ENCODE measurements at places on chromosomes 2 and 18. TPM values are rescaled to one million over a fixed set of nuclear protein-coding genes. Genes with fewer than 3 reads are reported as not detected.

DNA sequence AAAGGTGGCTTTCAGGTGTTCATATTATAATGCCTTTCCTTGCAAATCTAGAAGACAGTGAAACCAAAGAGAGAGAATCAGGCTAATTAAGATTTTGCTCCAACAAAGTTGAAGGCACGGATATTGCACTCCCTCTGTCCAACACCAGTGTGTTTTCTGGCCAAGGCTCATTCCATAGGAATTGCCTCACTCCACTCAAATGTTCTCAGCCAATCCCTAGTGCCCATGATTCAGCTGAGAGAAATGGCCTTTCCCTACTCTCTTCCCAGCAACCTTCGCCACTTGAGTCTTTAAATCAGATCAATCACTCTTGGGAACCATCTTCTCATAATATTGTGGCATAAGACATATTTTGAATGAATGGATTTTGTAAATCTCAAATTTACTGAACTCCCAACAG lies 768.2 kb upstream of the ACVR2A start:
- DNase-seq: no peak
- no peaks in the 10 kb centered on the region for H3K36me3 ChIP-seq
- no peak overlapping the region for H3K27ac ChIP-seq
- H3K4me3 ChIP-seq: no peak overlapping the region

GRCh38 chr2:27489118-27489497 lies 435 bp downstream of the IFT172 start:
- H3K4me3 ChIP-seq: peak overlapping the region; percentile 87
- H3K27ac ChIP-seq: 0 out of 2 replicates have a peak overlapping the region, but pooled peaks have one; percentile 6
- H3K4me1 ChIP-seq: no peaks in the 10 kb centered on the region
- H3K36me3 ChIP-seq: no peaks in the 10 kb centered on the region

DNA sequence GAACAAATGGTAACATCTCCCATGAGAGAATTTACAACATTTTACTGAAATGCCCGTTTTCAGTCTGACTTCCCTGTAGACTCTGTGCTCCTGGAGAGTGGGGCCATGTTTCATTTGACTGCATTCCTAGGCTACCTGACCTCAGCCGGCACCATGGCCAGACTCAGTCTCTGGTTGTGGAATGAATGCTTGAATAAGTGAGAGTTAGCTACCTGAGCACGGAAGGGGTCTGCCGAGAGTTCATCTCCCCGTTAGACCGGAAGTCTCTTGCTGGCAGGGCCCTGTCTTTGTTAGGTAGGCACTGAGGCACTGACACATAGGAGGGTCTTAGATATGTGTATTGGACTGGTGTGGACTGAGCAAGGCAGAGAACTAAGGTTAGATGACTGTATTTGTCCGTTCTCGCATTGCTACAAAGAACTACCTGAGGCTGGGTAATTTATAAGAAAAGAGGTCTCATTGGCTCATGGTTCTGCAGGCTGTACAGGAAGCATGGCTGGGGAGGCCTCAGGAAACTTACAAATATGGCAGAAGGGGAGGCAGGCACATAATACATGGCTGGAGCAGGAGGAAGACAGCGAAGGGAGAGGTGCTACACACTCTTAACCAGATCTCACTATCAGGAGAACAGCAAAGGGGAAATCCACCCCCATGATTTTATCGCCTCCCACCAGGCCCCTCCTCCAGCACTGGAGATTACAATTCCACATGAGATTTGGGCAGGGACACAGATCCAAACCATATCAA lies 271.2 kb downstream of the GLI2 start:
- peaks cover 4% of the 10 kb centered on the region for H3K27me3 ChIP-seq
- DNase-seq: no peak
- no peak overlapping the region for H3K27ac ChIP-seq
- H3K36me3 ChIP-seq: no peaks in the 10 kb centered on the region
- no peak overlapping the region for H3K4me3 ChIP-seq

- H3K4me1 ChIP-seq: no peaks in the 10 kb centered on the region
- no peak overlapping the region for H3K27ac ChIP-seq
- no peaks in the 10 kb centered on the region for H3K27me3 ChIP-seq
These were observed 33.3 kb upstream of the LGALSL start for GRCh38 chr2:64420677-64421076.

DNA sequence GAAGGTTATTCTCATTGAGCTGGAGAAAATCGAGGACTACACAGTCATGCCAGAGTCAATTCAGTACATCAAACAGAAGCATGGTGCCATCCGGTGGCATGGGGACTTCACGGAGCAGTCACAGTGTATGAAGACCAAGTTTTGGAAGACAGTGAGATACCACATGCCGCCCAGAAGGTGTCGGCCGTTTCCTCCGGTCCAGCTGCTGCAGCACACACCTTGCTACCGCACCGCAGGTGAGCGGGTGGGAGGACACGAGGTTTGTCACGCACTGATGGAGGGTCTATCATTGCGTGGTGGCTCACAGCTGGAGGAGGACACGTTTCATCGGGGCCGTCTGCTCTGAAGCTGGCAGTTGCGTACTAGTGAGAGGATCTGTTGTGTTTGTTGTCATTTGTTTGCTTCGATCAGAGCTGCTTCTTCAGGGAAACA lies 48.2 kb downstream of the IL1RL2 start:
- no peak overlapping the region for H3K4me3 ChIP-seq
- H3K27ac ChIP-seq: no peak overlapping the region
- no peaks in the 10 kb centered on the region for H3K27me3 ChIP-seq
- DNase-seq: peak; percentile 34

- H3K36me3 ChIP-seq: no peaks in the 10 kb centered on the region
- no peak overlapping the region for H3K27ac ChIP-seq
- no peaks in the 10 kb centered on the region for H3K4me1 ChIP-seq
- no peak overlapping the region for H3K4me3 ChIP-seq
- no peaks in the 10 kb centered on the region for H3K27me3 ChIP-seq
- no peak for DNase-seq
These were observed 129.2 kb downstream of the MYO1B start for GRCh38 chr2:191374366-191374765.

- H3K36me3 ChIP-seq: peaks cover 18% of the 10 kb centered on the region
- DNase-seq: no peak
These were observed 112.3 kb downstream of the RAB3GAP1 start for GRCh38 chr2:135164431-135164830.

DNA sequence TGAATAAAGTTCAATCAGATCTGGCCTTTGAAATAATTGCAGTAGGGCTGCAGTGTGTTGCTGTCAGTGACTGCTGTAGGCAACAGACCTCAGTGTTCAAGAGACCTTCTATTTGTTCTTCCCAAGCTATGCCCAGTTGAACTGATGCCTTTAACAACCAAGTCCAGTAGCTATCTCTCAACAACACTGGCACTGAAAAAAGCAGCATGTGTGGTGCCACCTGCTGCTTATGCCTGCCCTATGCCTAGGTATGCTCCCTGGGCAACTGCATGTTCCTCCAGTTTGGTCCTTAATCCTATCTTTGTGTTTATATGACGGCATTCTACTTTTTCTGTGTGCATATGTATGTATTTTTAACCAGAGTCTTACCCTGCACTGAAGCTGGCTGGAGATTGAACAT lies 523.9 kb upstream of the MEX3C start:
- H3K27me3 ChIP-seq: no peaks in the 10 kb centered on the region
- no peaks in the 10 kb centered on the region for H3K4me1 ChIP-seq
- no peak for DNase-seq
- H3K36me3 ChIP-seq: no peaks in the 10 kb centered on the region
- no peak overlapping the region for H3K27ac ChIP-seq

- no peak overlapping the region for H3K27ac ChIP-seq
- no peak overlapping the region for H3K4me3 ChIP-seq
- no peak for DNase-seq
- H3K27me3 ChIP-seq: no peaks in the 10 kb centered on the region
- H3K36me3 ChIP-seq: no peaks in the 10 kb centered on the region
- no peaks in the 10 kb centered on the region for H3K4me1 ChIP-seq
These were observed 22.3 kb upstream of the SERPINB5 start for GRCh38 chr18:63454497-63454896.

- no peaks in the 10 kb centered on the region for H3K27me3 ChIP-seq
- H3K27ac ChIP-seq: peak within 1 kb of the TSS; percentile 94
- peak within 1 kb of the TSS; percentile 83 for H3K4me3 ChIP-seq
- DNase-seq: no peak
These were observed at the start of gene IMPA2 for GRCh38 chr18:11981192-11981542. Gene IMPA2, plus strand, starts transcription at chr18:11981507. Its CDS starts 163 bp downstream, at chr18:11981670.

- DNase-seq: no peak
- H3K4me1 ChIP-seq: no peaks in the 10 kb centered on the region
- no peak overlapping the region for H3K27ac ChIP-seq
- peaks cover 1% of the 10 kb centered on the region for H3K27me3 ChIP-seq
- no peaks in the 10 kb centered on the region for H3K36me3 ChIP-seq
- no peak overlapping the region for H3K4me3 ChIP-seq
These were observed 7.4 kb upstream of the VRK2 start for GRCh38 chr2:58039170-58039611.

DNA sequence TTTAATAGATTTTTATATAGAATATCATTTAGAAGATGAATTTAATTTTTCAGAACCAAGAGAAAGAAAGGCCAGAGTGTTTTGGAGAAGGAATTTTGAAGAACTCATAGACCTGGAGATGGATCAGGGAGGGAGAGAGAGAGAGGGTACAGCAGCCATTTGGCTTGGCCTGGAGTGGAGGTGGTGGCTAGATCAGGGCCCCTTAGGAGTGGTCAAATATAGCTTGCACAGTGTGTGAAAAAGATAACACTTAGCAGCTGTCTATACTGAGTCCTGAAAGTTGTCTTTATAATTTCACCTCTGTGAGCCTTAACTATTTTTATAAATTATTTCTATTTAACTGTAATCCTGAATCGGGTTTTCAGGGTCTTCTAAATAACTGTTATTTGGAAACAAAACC lies 38.8 kb upstream of the ACYP2 start:
- H3K36me3 ChIP-seq: no peaks in the 10 kb centered on the region
- H3K4me1 ChIP-seq: no peaks in the 10 kb centered on the region
- H3K27ac ChIP-seq: no peak overlapping the region
- DNase-seq: no peak
- H3K4me3 ChIP-seq: no peak overlapping the region
- no peaks in the 10 kb centered on the region for H3K27me3 ChIP-seq

DNA sequence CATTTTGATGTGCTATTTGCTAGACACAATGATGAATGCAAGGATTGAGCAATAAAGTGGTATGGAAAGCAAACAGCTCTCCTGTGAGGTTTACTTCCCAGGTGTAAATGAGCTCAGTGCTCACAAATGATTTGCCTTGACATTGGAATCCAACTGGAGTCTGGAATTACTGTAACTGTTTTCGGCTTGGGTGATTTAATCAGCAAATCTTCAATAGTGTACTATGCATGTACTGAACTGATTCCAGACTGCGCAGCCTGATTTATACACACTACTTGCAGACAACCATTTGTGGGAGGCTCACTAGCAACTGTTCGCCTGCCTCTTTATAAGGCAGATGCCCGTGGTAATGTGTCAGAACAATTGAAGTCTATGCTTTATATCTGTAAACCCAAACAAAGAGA lies 27.9 kb upstream of the SOX11 start:
- H3K4me3 ChIP-seq: no peak overlapping the region
- DNase-seq: no peak
- no peak overlapping the region for H3K27ac ChIP-seq
- no peaks in the 10 kb centered on the region for H3K36me3 ChIP-seq
- no peaks in the 10 kb centered on the region for H3K27me3 ChIP-seq

DNA sequence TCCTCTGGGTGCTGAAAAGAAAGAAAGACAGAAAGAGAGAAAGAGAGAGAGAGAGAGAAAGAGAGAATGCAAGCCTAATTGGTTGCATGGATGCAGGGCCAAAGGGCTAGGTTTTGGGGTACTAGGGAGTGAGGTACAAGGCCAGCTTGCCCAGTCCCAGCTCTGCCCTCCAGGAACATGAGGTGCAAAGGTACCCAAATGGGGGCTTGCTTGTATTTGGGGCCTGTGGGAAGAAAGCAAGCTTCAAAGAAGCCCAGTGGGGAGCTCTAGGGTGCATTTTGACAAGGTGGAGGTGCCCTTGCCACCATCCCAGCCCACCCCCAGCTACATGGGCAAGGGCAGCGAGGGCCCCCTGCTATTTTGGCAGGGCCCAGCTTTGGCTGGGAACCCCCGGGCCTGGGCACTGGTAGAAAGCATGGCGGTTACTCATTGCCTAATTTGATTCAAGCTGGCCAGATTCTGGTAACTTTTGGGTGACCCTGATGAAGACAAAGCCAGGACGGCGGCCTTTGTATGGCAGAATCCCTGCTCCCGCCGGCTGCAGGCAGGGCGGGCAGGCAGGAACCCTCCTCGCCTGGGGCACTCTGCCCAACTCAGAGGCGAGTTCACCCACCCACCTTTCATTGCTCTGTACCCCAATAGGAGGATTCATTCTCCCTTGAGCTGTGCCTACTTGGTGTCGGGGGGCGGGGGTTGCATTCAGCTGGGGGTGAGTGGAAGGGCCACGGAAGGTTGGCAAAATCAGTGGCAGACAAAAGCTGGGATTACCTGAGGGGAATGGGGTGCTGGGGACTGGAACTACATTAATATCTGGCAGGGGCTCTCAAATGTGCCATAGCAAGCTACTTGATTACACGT lies 537 bp upstream of the HOXD4 start:
- no peak overlapping the region for H3K4me3 ChIP-seq
- no peak overlapping the region for H3K27ac ChIP-seq

GRCh38 chr2:40474306-40474705 lies 22.4 kb upstream of the SLC8A1 start:
- H3K27me3 ChIP-seq: no peaks in the 10 kb centered on the region
- DNase-seq: no peak
- no peaks in the 10 kb centered on the region for H3K36me3 ChIP-seq

DNA sequence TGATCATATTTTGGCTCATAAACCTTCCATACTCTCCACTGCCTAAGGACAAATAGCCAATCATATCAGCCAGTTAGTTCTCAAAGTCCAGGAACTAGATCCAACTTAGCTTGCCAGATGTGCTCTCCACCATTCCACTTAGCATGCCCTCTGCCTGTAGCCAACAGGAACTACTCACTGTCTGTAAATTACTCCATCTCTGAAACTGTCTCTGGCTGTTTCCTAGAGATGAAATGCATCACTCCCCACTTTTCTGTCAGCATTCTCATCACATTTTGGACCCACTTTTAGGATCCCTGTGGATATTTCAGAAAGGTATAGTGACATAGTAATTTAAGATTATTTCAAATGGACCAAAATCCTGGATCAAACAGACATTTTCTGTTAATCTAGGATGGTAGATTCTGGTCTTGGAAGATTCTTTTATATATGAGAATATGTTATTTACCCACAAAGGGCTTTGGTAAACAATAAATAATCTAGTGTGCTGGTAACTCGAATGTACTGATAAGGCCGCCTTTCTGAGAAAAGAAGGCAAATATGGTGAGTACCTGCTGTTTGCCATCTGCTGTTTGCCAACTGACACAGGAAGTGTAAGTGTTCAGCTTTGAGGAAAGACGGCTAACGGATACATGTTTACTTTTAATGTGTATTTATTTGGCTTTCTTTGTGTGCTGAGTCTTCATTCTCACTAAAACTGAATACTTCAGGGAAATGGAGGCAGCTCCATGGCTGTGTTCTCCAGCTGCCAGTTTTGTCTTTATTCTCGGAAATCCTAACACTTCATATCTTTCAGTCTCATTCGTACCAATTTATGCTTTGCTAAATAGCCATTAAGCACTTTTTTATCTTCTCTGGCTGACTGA lies 79.5 kb downstream of the EVA1A start:
- H3K27me3 ChIP-seq: no peaks in the 10 kb centered on the region
- no peaks in the 10 kb centered on the region for H3K36me3 ChIP-seq
- H3K27ac ChIP-seq: no peak overlapping the region
- DNase-seq: no peak
- no peaks in the 10 kb centered on the region for H3K4me1 ChIP-seq

GRCh38 chr2:241125626-241126025 lies 23.5 kb upstream of the MTERF4 start:
- H3K4me1 ChIP-seq: no peaks in the 10 kb centered on the region
- peaks cover 6% of the 10 kb centered on the region for H3K36me3 ChIP-seq
- DNase-seq: no peak
- H3K27ac ChIP-seq: no peak overlapping the region

The SLC4A1AP gene
- polyA plus RNA-seq: 8.1 TPM

The IMPA2 gene
- polyA plus RNA-seq: 146 TPM

The ILKAP gene
- polyA plus RNA-seq: 29.4 TPM

The SLC5A7 gene
- polyA plus RNA-seq: 0.30 TPM

The C2orf78 gene
- polyA plus RNA-seq: 0.89 TPM

The TRIM43B gene
- not detected for polyA plus RNA-seq

The UGT1A8 gene
- polyA plus RNA-seq: 0.03 TPM

The LCLAT1 gene
- 7.6 TPM for polyA plus RNA-seq

Measured in H1 (cell line).